Fibroblast of skin of scalp (primary cell): ENCODE measurements at places on chromosomes 5 and 9.

- no peak for DNase-seq
These were observed 113.1 kb downstream of the JMY start for GRCh38 chr5:79349047-79349446.

DNA sequence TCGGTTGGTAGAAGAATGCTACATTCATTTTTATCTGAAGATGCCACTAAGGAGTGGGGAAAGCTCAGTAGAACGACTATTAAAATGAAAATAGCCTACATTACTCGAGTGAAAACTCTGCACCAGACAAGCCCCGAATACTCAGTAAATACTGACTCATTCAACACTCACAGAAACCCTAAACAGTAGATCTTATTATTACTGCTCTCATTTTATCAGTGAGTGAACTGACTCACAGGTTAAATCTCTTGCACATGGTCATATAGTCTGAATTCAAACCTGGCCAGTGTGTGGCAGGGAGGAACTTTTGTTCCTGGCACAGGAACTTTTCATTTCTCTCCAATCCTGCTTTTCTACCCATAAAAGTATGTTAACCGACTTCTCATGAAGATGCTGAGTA is 9.6 kb upstream of the PAPPA start:
- no peak for DNase-seq

- DNase-seq: no peak
These were observed 132.7 kb upstream of the DMRT1 start for GRCh38 chr9:708551-709432.

- DNase-seq: no peak
These were observed 85.6 kb upstream of the ATP10B start for GRCh38 chr5:160937570-160937969.

GRCh38 chr5:68725905-68726683 is 367.7 kb upstream of the SLC30A5 start:
- DNase-seq: no peak

GRCh38 chr5:119304439-119305211 is 51.2 kb upstream of the TNFAIP8 start:
- DNase-seq: peak; percentile 41

GRCh38 chr5:122715095-122715494 is 59.8 kb upstream of the SNX2 start:
- DNase-seq: peak; percentile 55

- DNase-seq: peak; percentile 29
These were observed 119.0 kb downstream of the TRIM32 start for GRCh38 chr9:116806075-116806474.

GRCh38 chr5:74164725-74165235 is 475.7 kb downstream of the ENC1 start:
- DNase-seq: no peak

DNA sequence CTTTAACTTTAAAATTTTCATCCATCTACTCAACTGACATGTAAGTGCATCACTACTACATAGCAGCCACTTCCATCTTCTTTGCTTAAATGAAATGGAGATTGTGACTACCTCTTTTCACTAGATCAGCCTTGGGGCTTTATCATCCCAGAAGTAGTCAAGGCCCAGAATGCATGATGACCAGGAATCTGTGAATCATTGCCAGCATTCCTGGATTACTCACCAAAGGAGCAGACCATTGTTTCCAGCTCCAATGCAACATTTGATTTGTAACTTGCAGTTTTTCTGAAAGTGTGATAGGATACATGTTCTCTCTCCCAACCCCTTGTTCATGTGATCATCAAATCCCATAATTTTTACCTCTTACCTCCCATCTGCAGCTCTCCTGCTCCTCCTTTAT is 65.1 kb downstream of the PLPPR1 start:
- DNase-seq: peak; percentile 50

GRCh38 chr9:21357479-21358460 is 7.1 kb upstream of the IFNA6 start:
- peak; percentile 5 for DNase-seq

DNA sequence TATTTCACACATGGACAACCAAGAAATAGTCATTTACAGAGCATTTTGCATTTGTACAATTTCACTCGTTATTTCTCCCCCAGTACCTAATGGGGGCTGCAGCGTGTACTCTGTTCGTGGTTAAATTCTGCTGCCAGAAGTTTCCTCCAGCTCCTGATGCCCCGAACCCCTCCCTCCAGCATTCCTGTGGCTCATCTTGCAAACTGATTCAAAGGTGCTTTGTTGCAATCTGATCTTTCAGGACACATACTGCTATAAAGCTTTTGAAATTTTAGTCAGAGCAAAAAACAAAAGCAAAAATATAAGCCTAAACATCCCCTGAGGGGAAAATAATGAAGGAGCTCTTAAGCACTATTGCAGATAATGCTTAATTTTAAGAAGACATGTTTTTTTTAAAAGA is 27.7 kb downstream of the UBLCP1 start:
- peak; percentile 1 for DNase-seq

- DNase-seq: no peak
These were observed 59.0 kb downstream of the AOPEP start for GRCh38 chr9:94785215-94786169.

- peak; percentile 93 for DNase-seq
These were observed at the start of the genes ANAPC2 and SSNA1 for GRCh38 chr9:137188490-137189296. TSS of gene ANAPC2 (minus strand) at chr9:137188560. CDS start at chr9:137188532, 28 bp downstream. TSS of gene SSNA1 (plus strand) at chr9:137188676. CDS start at chr9:137188727, 51 bp downstream.

DNA sequence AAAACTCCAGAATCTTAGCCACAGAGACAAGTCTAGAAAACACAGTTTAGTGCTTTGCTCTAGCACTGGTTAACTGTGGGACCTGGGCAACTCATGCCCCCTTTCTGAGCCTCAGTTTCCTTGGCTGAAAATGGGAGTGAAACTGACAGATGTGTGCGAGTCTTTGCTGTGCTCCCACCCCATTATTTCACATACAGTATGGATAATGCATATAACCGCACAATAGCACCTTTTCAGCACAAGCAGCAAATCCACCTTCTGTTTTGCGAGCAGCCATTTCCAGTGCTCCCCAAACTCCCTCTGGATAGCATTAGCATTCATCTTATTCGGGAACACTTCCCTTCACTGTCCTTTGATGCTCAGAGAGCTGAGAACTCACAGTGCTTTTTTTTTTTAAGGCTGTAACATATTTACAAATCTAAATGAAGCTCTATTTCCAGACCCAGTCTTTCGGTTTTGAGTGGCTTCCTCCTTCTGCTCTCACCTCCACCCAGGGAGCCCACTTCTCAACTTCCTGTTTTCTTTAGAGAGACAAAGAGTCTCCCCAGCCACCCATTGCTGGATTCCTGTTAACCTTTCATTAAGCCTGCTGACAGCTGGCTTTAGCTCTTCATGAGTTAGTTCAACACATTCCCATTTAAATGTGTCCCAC is 49.2 kb downstream of the TIMD4 start:
- no peak for DNase-seq

DNA sequence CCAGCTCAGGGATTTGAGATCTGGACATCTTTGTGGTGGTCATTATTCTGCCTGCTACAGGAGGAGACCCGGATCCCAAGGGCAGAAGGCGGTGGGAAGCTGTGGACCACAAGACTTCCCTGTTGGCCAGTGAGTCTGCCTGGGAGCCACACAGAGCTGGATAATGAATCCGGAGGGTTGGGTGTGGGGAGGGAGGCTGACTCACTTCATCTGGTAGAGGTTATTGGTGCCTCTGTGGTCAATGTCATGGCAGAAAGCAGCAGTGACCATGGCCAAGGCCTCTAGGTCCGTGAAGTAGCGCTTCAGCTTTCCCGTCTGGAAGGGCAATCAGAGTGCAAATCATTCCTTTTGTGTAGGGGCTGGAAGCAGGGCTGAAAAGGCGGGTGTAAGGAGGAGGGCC is 58.5 kb downstream of the PDE6A start:
- DNase-seq: peak; percentile 26

- no peak for DNase-seq
These were observed 5.5 kb downstream of the ARRDC1 start for GRCh38 chr9:137610944-137611343.

DNA sequence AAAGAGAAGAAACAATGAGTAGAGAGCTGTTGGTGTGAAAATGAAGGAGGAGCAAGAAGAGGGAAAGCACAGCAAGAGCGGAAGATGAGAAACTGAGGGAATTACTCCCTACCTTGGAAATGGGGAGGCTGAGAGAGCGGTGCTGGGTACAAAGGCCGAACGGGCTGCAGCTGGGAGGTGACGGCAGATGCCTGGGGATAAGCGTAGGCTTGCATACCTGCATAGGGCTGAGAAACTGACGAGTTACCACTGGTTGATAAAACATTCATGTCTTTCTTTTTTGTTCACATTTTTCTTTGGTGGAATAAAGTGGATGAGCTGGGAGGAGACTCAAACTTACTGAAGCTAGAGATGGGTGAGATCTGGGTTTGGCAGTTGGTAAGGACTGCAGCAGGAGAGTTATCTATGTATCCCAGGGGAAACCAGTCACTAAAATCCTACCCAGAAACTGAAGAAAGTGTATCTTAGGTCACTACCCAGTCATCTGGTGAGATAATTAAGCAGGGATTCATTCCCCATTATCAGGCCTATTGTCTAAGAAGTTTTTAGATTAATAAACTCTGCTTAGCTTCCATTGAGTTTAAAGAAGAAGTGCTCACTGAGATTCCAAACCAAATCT is 34.8 kb downstream of the FKBP15 start:
- no peak for DNase-seq

- peak; percentile 55 for DNase-seq
These were observed 30.5 kb downstream of the XRCC4 start for GRCh38 chr5:83107692-83108420.

GRCh38 chr9:96607971-96608370 is 11.7 kb downstream of the CDC14B start:
- DNase-seq: no peak

DNA sequence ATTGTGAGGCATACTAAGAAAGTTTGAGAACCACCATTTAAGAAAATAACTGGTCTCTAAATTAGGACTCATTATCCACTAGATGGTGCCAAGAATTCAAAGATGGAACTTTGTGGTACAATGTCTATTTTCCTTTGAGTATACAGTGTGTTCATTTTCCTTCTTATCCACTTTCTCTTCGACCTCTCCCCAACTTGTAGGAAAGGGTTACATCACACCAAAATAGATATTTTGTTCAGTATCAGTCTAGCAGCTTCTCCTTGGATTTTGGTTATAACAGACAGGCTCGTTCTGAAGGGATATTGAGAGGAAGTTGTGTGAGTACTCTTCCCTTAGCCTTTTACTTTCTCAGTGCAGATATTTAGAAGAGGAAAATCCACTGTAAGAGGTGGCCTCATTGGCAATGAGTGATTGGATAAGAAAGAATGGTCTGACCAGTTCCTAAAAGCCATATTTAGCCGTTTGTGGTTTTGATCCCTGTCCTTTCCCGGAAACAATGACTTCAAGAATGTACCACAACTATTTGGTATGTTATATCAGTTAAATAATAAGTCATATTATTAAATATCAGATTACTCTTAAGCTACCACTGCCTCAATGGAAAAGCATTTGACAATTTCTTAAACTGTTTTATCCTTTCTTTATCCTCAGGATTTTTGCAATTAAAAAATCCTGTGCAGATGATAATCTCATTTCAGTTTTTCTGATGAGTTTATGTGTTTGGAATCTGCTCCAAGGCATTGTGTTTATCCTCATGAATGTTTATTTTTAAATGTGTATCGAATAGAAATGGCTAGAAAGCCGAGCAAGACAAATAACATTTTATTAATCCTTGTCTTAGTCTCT is 69.0 kb upstream of the GRAMD2B start:
- DNase-seq: peak; percentile 98

- no peak for DNase-seq
These were observed 222.9 kb downstream of the AOPEP start for GRCh38 chr9:94949370-94949769.

DNA sequence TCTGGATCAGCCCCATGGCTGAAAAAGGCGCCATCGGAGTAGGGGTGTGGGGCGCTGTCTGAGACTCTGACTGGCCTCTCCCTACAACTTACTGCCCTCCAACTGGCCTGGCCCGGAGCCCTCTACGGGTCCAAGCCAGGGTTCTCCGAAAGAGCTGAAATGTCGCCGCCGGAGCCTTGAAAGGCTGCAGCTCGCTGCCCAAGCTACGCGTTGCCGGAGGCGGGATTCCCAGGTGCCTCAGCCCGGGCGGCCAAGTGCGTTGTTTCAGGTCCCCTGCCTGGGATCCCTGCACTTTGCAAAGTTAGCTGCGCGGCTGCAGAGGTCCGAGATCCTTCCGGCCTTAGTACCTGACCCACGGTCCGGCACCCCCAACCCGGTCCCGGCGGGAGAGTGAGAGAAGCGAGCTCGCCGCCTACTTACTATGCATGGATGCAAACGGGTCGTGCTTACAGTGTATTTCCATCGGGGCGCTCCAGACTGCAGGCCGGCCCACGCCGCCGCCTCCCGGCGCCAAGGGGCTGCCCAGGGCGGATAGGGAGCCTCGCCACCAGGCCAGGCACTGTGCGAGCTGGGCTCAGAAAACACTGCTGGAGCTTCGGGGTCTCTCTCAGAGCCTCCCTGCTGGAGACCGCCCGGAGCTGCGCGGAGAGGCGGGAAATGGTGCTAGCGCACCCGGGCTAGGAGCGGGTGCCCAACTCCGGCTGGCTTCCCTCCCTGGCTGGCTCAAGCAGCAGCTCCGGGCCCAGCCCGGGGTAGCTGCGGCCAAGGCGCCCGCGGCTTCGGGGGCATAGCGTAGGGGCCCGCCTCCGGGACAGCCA is 7.7 kb downstream of the PAX5 start:
- DNase-seq: no peak

- peak; percentile 86 for DNase-seq
These were observed 26.0 kb downstream of the GAS1 start for GRCh38 chr9:86921151-86921923.

DNA sequence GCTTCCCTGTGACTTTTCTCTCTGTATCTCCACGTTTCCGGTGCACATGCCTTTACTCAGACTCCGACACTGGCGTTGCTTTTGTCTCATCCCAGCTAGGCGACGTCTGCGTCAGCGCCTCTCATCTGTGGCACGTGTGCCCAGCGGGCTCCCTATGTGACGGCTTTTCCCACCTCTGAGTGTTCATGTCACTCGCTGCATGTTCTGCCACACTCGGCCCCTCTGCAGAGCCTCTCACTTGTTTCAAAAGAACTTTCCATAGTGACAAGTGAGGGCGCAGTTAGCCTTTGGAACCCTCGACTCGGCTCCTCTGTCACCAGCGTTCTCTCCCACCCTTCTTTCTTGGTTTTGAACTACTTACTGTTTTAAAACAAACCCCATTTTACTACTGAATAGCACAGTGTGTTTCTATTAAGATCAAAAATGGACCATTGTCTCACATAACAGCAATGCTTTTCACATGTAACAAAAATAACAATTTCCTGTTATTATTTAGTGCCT is 113.4 kb upstream of the CACNA1B start:
- peak; percentile 12 for DNase-seq

GRCh38 chr5:178314961-178315820 is 82.6 kb upstream of the PHYKPL start:
- no peak for DNase-seq
